ENCODE measurements at places on chromosomes 1 and 21.

DNA sequence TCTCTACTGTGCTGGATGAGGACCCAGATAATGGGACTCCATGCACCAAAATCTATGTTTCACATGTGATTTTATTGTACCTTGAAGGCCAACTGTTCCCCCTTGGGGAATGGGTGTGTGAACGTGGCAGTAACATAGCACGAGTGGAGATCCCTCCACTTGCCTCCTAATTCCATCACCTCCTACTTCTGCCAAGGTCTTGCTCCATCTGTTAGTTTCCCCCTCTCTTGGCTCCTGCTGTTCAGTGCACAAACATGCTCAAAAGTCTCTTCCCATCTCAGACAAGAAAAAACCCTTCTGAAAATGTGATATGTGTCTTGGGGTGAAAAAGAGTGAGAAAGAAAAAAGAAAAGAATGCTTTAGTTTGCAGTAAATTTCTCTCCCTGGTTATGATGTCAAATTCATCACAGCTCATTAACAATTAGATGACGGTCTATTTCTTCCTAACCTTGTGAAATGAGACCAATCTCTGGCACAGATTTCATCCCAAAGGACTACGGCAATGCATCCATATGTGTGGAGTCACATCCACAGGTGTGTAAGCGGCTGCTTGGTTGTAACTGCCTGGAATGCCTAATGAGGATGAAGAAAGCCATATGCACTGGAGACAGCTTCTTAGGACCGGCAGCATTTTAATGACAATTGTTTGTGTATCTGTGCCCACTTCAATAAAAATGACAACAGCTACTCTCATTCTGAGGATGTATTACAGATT, 79.3 kb upstream of the DIRAS3 start:
- DNase-seq, result no peak

- DNase-seq, result no peak
Measured at GRCh38 chr1:29124366-29125236, 898 bp upstream of the TMEM200B start.

DNA sequence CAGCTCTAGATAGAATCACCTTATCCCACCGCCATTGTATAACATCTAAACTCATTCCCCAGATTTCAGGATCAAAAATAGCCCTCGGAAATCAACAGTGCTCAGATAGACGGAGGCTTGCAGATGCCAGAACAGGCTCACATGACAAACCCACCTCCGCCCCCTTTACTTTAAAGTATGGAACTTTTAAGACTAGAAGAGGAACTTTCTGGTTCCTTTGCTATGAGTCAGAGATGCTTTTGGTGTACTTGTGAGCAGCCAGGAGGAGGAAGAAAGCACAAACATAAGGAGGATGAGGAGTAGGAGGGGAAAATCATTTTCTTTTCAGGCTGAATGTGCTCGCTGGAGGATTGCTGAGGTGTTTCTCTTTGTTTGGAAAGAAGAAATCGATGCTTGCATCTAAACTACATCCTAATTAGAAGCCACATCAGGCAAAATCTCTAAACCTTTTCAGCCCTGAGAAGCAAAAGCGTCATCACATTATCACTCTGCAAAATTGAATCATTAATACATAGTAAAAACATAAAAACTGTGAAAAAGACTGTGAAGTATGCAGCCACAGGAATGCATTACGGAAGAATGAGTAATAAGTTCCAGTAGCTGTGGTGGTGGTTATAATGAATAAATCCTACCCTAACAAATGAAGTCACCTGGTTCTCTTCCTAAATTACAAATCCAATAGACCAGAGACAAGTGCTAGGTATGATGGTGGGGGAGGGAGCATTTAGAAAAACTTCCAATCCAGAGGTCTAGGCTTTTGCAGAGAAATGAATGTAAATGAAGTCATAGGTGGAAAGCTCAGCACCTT, 251.3 kb downstream of the KCNH1 start:
- peak; percentile 92 for DNase-seq

DNA sequence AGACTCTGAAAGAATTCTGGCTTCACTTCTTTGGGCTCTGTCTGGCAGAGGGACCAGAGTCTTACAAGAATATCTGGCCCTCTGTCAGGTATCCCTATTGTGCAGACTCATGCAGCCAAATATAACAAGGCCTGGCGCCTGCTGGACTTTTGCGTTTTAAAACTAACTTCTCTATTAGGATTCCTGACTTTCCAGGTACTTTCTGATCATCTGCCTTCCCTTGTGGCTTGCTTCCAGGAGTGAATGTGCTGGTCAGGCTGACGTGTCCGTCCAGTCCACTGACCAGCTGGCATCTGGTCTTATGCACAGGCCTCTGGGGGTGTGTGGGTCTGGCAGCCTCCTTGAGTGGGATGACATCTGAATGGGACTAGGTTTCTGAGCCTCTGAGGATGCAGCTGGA, 8.6 kb upstream of the RAB29 start:
- no peak for DNase-seq

GRCh38 chr1:47225430-47226100, 6.5 kb downstream of the TAL1 start:
- DNase-seq, result no peak

DNA sequence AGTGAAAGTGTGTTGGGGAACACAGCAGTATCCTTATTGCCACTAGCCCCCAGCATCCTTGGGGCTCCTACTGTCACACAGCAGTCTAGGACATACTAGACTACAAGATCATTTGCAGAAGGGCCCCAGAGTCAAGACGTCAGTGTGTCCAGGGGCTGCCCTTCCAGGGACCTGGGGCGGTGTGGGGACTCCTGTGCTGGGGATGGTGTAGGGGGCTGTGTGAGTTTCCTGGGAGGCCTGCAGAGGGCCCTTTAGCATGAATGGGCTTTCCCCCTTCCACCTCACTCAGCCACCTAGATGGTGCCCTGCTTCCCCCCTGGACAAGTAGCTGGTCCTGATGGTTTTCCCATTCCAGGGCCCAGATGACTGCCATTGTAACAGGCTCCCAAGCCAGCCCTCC, 17.5 kb upstream of the KIF21B start:
- no peak for DNase-seq

- DNase-seq, result no peak
Measured at GRCh38 chr1:100390531-100390930, 38.2 kb downstream of the CDC14A start.
